NCI-H1436 (cell line): ENCODE measurements at places on chromosomes 7 and 10.

GRCh38 chr7:45975367-45975766 lies 54.3 kb upstream of the IGFBP3 start:
- no peak for DNase-seq

DNA sequence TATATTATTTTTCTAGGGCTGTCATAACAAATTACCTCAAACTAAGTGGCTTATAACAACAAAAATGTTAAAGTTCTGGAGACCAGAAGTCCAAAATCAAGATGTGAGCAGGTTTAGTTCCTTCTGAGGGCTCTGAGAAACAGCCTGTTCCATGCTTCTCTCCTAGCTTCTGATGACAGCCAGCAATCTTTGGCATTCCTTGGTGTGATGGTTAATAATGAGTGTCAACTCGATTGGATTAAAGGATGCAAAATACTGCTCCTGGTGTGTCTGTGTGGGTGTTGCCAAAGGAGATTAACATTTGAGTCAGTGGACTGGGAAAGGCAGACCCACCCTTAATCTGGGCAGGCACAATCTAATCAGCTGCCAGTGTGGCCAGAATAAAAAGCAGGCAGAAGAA lies 26.3 kb upstream of the TNKS2 start:
- DNase-seq: no peak

GRCh38 chr10:14456870-14457266 lies 126.1 kb upstream of the FRMD4A start:
- DNase-seq: no peak

DNA sequence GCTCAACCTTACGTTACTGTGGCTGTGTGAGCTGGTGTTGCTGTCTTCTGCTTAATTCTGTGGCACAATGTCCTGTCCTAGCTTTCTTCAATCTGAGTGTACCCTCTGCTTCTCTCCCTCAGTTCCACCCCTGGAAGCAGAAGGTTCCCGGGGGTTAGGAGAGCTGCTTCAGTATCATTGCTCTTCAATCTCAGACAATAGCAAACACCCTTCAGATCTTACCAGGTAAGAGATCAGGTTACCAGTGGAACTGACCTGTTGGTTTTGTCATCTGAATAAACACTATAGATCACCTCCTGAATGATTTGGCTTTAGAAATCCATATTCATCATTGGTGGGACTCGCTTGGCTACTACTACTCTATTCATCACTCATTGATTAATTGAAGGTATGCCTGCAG lies 48.4 kb downstream of the DNAJB9 start:
- no peak for DNase-seq

- no peak for DNase-seq
Observed at GRCh38 chr10:86372119-86372783, 5.7 kb upstream of the GRID1 start.

GRCh38 chr10:101226491-101227428 lies 2.5 kb downstream of the LBX1 start:
- no peak for DNase-seq

- DNase-seq: no peak
Observed at GRCh38 chr10:128211064-128211504, 84.9 kb upstream of the MKI67 start.

DNA sequence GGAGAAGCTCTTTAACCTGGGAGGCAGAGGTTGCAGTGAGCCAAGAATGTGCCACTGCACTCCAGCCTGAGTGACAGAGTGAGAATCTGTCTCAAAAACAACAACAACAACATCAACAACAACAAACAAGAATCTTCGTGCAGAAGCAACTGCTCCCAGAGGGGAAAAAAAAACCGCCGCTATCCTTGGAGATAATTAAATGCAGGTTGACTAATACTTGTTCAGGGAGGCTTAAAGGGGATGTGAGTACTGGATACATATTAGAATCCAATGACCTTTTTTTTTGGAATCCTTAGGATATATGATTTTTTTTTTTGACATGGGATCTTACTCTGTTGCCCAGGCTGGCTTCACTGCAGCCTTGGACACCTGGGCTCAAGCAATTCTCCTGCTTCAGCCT lies 89.6 kb upstream of the FAM171A1 start:
- DNase-seq: no peak

GRCh38 chr7:16891338-16891737 lies 9.6 kb upstream of the AGR3 start:
- peak; percentile 31 for DNase-seq

DNA sequence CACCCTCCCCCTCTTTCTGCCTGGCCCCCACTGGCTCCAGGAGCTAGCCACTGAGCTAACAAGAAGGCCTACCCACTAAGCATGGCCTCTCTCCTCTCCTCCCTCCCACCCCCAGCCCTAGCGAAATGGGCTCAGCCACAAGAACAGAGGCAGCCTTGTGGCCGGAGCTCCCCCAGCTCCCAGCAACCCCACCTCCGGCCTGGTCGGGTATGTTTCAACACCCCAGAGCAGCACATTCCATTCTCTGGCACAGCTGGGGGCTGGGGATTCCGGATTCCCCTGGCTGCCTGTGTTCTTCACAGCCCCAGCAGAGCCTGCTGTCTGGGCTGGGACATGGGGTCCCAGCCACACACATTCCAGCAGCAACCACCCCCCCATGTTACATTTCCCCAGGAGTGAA lies 9.0 kb downstream of the SFRP5 start:
- DNase-seq: no peak

GRCh38 chr10:43644252-43644651 lies 4.4 kb downstream of the ZNF32 start:
- no peak for DNase-seq
